Sigmoid colon (tissue), 7 donors: ENCODE measurements at places on chromosomes 2 and 18.

- H3K27ac ChIP-seq = no peak overlapping the region
- H3K4me3 ChIP-seq = no peak overlapping the region
- no peak for DNase-seq
- H3K36me3 ChIP-seq = no peaks in the 10 kb centered on the region
- H3K27me3 ChIP-seq = no peaks in the 10 kb centered on the region
Measured at GRCh38 chr2:172375251-172375650, 52.1 kb upstream of the ITGA6 start.

DNA sequence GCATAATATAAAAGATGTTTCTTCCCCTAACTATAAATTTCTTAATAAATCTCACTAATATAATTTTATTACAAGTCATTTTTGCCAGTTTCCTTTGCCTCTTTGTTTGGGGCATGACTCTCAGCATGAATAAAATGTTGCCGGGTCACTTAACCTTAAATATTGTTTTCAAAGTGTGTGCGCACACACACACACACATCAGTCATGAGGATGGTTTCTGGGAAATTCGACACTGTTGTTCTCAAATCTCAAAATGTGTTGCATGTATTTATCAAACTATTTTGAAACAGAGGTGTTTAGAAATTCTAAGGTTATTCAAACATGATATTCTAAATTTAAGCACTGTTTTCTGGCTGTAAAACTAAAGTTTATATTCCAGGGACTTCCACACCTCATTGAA lies 31.5 kb downstream of the FAP start:
- H3K27ac ChIP-seq = peak overlapping the region; percentile 47
- no peaks in the 10 kb centered on the region for H3K27me3 ChIP-seq
- no peak overlapping the region for H3K4me3 ChIP-seq
- no peaks in the 10 kb centered on the region for H3K4me1 ChIP-seq
- no peak for DNase-seq
- H3K36me3 ChIP-seq = no peaks in the 10 kb centered on the region

- no peaks in the 10 kb centered on the region for H3K4me1 ChIP-seq
- H3K36me3 ChIP-seq = no peaks in the 10 kb centered on the region
- no peak overlapping the region for H3K27ac ChIP-seq
- no peak overlapping the region for H3K4me3 ChIP-seq
- H3K27me3 ChIP-seq = no peaks in the 10 kb centered on the region
- no peak for DNase-seq
Measured at GRCh38 chr2:156110890-156111289, 221.6 kb downstream of the NR4A2 start.

DNA sequence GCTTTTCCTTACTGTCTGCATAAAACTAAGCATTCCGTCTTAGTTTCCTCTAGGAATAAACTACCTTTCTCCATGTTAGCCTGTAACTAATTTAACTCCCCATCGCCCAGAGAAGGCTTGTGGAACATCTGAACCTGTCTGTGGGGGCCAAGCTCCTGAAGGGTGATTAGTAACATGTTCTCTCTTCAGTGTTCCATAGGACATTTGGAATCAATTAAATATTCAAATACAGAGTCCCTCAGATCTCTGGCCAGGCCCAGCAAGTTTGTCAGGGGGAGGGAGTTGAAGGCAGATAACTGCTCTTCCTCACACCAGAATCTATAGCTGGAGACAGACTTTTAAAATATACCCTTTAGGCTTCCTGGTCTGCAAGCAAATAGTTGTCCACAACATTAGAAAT lies 8.8 kb downstream of the RDH14 start:
- DNase-seq = no peak
- H3K27me3 ChIP-seq = no peaks in the 10 kb centered on the region
- H3K4me3 ChIP-seq = no peak overlapping the region
- no peak overlapping the region for H3K27ac ChIP-seq

GRCh38 chr2:221343524-221343923 lies 228.6 kb downstream of the EPHA4 start:
- no peak overlapping the region for H3K4me3 ChIP-seq
- no peaks in the 10 kb centered on the region for H3K36me3 ChIP-seq
- no peak for DNase-seq
- no peaks in the 10 kb centered on the region for H3K4me1 ChIP-seq
- H3K27ac ChIP-seq = no peak overlapping the region

DNA sequence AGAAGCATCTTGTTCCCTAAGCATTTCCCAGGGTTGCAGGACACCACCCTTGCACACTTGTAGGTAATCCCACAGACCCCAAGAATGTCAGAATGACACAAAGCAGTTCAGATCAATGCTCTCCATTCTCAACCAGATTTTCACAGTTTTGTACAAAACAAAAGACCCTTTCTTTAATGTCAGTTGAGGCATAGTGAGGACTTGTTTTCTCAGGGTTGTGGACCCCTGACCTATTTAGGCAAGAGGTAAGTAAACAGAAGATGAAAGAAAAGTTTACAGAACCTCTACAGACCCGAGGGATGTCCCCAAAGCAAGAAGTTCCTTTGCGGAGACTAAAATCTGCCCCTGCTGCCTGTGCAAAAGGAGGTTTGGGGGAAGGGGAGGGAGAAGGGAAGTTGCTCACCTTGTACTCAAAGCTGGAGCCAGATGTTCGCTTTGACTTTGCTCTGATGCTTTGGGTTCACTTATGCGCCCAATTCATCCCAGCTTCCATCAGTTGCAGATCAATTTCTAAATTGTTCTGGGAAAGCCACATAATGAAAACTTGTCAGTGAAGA lies 635.4 kb downstream of the EPHA4 start:
- H3K4me3 ChIP-seq = no peak overlapping the region
- H3K36me3 ChIP-seq = no peaks in the 10 kb centered on the region
- no peak for DNase-seq
- H3K4me1 ChIP-seq = no peaks in the 10 kb centered on the region
- no peaks in the 10 kb centered on the region for H3K27me3 ChIP-seq
- H3K27ac ChIP-seq = no peak overlapping the region

GRCh38 chr2:65053199-65053598 lies 3.0 kb upstream of the CEP68 start:
- no peak overlapping the region for H3K27ac ChIP-seq
- no peaks in the 10 kb centered on the region for H3K27me3 ChIP-seq
- no peak overlapping the region for H3K4me3 ChIP-seq
- no peak for DNase-seq

DNA sequence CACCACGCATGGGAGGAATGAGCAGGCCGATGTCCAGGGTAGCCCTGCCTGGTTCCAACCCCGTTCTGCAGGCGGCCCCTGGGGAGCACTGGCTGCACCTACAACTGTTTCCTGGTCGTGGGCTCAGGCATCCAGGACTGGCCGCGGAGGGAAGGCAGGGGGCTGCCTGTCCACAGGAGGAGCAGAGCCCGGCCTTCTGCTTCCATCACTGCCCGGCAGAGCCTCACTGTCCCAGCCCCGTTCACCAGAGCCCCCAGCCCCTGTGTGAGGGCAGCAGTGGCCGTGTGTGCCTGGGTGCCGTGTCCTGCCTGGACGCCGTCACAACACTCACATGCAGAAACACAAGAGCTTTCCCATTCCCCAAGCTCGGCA lies 56.2 kb downstream of the KCNG2 start:
- H3K36me3 ChIP-seq = no peaks in the 10 kb centered on the region
- H3K4me3 ChIP-seq = no peak overlapping the region
- DNase-seq = no peak
- H3K27me3 ChIP-seq = peaks cover 33% of the 10 kb centered on the region

DNA sequence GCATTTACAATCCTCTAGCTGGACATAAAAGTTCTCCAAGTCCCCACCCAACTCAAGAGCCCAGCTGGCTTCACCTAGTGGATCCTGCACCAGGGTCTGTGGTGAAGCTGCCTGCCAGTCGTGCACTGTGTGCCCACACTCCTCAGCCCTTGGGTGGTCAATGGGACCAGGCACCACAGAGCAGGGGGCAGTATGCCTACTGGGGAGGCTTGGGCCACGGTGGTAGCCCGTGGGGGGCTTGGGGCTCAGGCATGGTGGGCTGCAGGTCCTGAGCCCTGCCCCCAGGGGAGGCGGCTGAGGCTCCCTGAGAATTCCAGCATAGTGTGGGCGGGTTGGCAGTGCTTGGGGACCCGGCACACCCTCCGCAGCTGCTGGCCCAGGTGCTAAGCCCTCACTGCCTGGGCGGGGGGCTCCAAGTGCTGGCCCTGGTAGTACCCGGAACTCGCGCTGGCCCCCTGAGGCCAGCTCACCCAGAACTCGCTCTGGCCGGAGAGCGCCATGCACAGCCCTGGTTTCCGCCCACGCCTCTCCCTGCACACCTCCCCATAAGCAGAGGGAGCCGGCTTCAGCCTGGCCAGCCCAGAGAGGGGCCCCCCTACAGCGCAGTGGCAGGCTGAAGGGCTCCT lies 1473.4 kb downstream of the SUCLG1 start:
- no peak for DNase-seq
- H3K4me3 ChIP-seq = no peak overlapping the region

DNA sequence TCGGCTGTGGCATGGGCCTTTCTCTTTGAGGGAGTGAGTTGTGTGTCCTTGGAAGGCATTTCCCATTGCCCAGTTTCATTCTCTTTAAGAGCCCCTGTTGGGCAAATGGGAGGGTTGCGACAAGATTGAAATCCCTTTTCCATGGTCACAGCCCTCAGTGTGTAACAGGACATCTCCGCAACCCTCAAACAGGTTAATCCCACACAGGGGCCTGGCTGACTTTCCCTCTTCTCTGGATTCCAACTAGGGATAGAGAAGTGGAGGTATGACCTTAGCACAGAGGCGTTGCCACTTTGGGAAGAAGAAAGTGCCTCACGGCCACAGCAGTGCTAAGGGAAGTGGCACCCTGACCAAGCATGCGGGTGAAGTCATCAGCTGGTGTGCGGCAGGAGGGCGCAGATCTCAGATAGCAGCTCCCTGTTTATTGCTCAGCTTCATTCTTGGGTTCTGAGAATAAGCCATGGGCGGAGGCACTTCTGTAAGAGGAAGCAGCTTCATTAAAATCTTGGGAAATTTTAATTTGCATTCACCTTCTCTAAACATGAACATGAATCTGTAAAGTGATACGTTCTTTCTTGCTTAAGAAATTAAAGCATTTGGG lies 256.5 kb downstream of the GBX2 start:
- H3K4me1 ChIP-seq = no peaks in the 10 kb centered on the region
- H3K27me3 ChIP-seq = no peaks in the 10 kb centered on the region
- H3K4me3 ChIP-seq = no peak overlapping the region
- H3K36me3 ChIP-seq = no peaks in the 10 kb centered on the region
- DNase-seq = no peak

- no peaks in the 10 kb centered on the region for H3K4me1 ChIP-seq
- H3K4me3 ChIP-seq = no peak overlapping the region
- DNase-seq = no peak
- no peak overlapping the region for H3K27ac ChIP-seq
Measured at GRCh38 chr2:36886664-36887063, 79.7 kb downstream of the STRN start.
